ENCODE measurements at places on chromosomes 16 and 17.

DNA sequence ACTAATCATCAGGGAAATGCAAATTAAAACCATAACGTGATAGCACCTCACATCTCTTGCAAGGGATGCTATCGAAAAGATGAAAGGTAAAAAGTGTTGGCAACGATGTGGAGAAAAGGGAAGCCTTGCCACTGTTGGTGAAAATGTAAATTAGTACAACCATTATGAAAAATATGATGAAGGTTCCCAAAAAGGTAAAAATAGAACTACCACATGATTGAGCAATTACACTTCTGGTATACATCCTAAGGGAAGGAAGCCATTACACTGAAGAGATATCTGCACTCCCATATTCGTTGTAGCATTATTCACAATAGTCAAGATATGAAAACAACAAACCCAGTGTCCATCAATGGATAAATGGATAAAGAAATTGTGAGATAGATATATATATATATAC is 21.5 kb downstream of the ABCA10 start:
- no peak for DNase-seq

GRCh38 chr17:50095626-50096037 is 481 bp downstream of the PDK2 start:
- DNase-seq, result no peak

DNA sequence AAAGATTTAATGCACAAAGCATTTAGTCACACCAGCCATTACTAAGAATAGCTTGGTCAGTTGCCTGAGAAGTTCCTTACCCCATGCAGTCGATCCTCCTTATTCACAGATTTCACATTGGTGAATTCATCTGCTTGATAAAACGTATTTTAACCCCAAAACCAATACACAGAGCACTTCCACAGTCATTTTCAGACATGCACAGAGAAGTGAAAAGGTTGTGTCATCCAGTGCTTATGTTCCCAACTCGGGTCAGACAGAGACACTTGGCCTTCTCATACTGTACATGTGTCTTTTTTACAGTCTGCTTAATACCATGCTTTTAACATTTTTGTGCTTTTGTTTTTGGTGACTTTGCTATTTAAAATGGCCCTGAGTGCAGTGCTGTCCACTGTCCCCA is 219.7 kb downstream of the SPECC1 start:
- no peak for DNase-seq

DNA sequence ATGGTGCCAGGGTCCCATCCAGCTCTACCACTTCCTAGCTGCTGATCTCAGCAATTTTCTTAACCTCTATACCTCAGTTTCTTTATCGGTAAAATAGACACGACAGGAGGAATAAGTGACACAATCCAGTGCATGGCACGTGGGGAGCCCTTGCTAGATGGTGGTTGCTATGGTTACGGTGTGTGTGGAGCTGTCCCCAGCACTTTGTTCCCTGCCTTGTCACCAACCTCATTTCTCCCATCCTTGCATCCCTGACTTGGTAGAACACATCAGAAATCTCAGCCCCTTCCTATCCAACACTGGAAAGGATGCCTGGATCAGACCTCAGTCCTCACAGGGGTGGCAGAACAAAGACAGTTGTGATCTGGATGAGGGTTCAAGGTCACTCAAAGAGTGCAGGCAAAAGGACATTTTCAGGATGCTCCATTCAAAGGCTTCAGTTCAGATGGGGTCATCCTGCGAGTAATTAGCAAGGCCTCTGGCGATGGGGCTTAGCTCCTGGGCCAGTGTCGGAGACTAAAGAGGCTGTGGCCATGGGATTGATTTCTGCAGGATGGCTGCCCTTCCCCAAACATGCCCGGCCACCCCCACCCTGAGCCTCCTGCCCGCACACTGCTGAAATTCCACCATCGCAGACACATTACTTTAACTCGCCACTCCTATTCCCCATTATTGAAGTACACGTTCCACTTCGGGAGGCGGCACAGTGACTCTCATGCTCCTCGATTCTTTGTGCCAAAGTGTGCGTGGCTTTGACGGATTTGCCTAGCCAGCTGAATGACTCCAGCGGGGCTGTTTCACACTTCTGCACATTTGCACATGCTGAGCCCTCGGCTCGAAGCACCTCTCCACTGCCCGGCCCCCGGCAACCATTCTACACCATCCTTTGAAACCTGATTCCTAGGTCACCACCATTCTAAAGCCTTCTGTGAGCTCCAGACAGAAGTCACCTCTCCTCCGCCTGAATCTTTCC is 40.3 kb downstream of the WNT3 start:
- DNase-seq, result peak; percentile 43

DNA sequence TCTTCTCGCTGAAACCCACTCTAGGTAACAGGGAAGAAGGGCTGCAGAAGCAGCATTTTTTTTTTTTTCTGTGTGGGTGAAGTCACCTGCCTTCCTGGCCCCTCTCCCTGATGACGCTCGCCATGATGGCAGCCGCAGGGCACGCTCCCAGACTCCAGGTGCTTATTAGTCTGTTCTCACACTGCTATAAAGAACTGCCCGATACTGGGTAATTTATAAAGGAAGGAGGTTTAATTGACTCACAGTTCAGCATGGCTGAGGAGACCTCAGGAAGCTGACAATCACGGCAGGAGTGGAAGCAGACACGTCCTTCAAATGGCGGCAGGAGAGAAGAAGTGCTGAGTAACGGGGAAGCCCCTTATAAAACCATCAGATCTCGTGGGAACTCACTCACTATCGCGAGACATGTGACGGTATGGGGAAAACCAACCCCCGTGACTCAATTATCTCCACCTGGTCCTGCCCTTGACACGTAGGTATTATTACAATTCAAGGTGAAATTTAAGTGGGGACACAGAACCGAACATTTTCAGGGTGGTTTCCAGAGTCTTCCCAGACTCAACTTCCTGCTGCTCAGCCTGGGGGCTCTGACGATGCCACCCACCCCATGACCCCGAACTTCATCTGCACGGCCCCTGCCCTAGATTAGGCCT is 34.9 kb upstream of the NLRP1 start:
- no peak for DNase-seq

GRCh38 chr17:57954397-57955182 is 622 bp downstream of the CUEDC1 start:
- no peak for DNase-seq

All from NB4 (cell line).